Daoy (cell line): ENCODE measurements at places on chromosomes 5 and 9.

GRCh38 chr9:83130541-83130940 lies 67.6 kb upstream of the RASEF start:
- peak; percentile 40 for DNase-seq

GRCh38 chr5:119218830-119219782 lies 136.7 kb upstream of the TNFAIP8 start:
- DNase-seq: peak; percentile 14

DNA sequence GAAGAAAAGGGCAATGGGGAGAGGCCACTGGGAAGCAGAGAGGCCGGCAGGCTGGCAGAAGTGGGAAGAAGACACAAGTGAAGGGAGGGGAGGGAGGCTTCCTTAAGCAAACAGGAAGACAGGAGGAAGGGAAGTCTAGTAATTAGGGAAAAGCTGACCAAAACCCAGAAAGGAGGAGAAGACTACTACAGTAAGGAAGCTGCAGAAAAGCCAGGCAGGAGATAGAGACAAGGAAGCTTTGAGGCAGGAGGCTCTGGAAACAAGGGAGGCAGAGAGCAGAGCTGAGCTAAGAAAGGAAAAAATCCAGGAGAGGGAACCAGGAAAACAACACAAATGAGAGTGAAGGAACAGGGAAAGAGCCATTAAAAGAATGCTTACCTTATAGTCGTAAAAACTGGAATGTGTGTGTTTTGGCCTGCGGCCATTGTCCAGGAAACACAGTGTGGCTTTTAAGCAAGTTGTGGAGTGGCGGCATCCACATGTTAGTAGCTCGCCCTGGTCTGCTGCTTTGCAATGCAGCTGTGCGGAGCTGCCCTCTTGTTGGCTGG lies 317.1 kb upstream of the CLINT1 start:
- DNase-seq: peak; percentile 65

GRCh38 chr9:130366888-130367550 lies 77.7 kb upstream of the ASS1 start:
- no peak for DNase-seq

DNA sequence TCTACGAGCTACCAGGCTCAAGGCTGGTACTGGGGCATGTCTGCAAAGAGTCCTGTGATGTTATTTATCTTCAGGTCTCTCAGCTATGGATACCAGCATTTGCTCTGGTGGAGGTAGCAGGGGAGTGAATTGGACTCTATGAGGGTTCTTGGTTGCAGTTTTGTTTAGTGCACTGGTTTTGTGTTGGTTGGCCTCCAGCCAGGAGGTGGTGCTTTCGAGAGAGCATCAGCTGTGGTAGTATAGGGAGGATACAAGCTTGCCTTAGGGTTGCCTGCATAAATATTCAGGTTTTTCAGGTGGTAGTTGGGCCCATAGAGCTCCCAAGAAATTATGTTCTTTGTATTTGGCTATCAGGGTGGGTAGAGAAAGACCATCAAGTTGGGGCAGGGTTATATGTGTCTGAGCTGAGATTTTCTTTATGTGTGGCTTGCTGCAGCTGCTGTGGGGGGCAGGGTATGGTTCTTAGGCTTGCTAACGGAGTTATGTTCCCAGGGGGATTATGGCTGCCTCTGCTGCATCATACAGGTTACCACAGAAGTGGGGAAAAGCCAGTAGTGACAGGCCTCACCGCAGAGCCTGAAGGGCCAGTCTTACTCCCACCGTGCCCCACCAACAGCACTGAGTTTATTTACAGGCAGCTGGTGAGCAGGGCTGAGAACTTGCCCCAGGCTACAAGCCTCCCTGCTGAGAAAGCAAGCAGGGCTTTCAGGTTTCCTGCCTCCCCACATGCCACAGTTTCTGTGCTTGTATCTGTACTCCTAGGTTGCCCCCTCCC lies 9.7 kb upstream of the RIOK2 start:
- peak; percentile 79 for DNase-seq

GRCh38 chr5:90022711-90023053 lies 386.9 kb downstream of the CETN3 start:
- DNase-seq: no peak

DNA sequence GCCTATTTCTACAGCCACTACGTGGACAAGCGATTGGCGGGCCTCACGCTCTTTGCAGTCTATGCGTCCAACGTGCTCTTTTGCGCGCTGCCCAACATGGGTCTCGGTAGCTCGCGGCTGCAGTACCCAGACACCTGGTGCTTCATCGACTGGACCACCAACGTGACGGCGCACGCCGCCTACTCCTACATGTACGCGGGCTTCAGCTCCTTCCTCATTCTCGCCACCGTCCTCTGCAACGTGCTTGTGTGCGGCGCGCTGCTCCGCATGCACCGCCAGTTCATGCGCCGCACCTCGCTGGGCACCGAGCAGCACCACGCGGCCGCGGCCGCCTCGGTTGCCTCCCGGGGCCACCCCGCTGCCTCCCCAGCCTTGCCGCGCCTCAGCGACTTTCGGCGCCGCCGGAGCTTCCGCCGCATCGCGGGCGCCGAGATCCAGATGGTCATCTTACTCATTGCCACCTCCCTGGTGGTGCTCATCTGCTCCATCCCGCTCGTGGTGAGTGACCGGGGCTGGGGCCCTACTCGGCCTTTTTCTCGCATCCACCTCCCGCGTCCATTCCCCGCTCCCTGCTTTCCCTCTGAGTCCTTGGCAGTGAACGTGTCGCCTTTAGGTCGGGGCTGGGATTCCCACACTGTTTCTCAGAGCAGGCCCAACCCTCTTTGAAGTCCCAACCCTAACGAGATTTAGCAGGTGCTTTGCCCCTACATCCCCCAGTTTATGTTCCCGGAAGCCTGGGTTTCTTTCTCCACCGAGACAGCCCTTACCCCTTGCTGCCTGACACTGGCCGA lies 1.8 kb downstream of the PTGER4 start:
- DNase-seq: peak; percentile 43

- peak; percentile 57 for DNase-seq
Measured at GRCh38 chr5:106321242-106321641, 1349.5 kb downstream of the EFNA5 start.
